ENCODE measurements at places on chromosomes 5 and 9. TPM values are rescaled to one million over a fixed set of nuclear protein-coding genes. Genes with fewer than 3 reads are reported as not detected.

The CNTNAP3 gene
- 8.3 TPM for total RNA-seq

The TRMT10B gene
- 1.6 TPM for total RNA-seq

The SHISAL2B gene
- not detected for total RNA-seq

The PTPRD gene
- 0.23 TPM for total RNA-seq

The TIMD4 gene
- total RNA-seq: not detected

The SGCD gene
- total RNA-seq: not detected

The FIBCD1 gene
- total RNA-seq: 0.56 TPM

The FAM13B gene
- total RNA-seq: 3.2 TPM

The SMAD5 gene
- 42.6 TPM for total RNA-seq

The CER1 gene
- not detected for total RNA-seq

The TNFSF8 gene
- total RNA-seq: not detected

Data from airway epithelial cell (primary cell).